ENCODE measurements at places on chromosomes 13 and 19.

DNA sequence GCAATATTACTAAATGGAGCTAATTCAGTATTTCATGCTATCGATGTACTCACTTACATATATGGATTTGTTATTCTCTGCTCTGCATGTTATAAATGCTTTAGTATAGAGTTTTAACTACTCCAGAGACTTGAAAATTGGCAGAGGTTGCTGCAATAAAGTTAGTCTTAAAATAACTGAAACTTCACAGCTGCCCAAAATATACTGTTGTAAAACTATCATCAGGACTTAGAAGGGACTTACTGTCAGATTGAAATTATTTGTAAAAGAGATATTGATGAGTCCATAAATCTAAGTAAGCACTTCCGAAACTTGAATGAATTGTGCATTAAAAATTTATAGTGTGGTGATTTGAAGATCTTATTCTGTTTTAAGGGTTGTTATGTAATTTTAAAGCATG is 1178.2 kb upstream of the PCDH20 start:
- DNase-seq = no peak

- DNase-seq = no peak
Measured at GRCh38 chr13:56515441-56515840, 625.3 kb upstream of the PRR20A start.

- no peak for DNase-seq
Measured at GRCh38 chr13:47039106-47039505, 142.3 kb upstream of the HTR2A start.

- no peak for DNase-seq
Measured at GRCh38 chr19:43318203-43318602, 35.3 kb upstream of the CD177 start.

GRCh38 chr19:29952646-29953045 is 10.6 kb downstream of the URI1 start:
- DNase-seq = no peak

- no peak for DNase-seq
Measured at GRCh38 chr13:27174766-27175455, 3.3 kb upstream of the USP12 start.

- DNase-seq = no peak
Measured at GRCh38 chr19:4360081-4360569, 16.8 kb downstream of the MPND start.

DNA sequence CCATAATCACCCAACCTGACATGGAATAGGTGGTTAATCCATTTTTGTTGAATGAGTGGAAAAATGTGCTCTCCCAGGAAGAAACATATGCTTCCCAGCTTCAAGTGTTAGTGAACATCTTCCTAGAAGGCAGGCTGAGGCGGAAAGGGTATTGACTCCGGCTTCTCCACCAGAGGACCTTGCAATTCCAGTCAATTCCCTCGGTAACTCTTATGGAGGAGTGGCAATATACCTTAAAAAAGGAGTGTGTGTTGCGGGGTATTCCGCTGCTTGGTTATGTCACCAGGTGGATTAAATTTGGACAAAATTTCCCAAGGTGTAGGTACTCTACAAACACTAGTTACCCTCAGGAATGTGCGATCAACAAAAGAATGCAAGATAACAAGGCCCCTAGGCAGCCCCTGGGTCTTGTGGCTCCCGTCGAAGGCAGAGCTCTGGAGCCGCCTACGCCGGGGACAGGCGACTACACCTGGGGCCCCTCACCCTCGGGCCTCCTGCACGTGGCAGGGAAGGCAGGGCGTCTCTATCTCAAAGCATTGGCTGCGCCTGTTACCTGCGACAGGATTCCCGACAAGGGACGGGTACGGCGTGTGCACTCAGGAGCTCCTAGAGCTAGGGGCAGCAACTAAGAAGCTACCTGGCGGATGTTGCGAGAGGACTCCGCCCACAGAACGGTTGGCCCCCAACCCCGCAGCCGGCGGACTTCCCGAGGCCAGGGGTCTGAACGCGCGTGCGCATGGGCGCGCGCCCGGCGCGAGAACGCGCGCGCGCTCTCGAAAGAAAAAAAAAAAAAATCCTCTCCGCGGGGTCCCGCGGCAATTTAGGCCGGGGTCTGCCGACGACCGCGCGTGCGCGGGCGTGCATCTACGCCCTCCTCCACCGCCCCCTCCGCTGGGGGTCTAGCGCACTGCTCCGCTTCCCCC is at the start of gene WDR87:
TSS of gene WDR87 (minus strand) at position 649 of the 923 bp plus-strand sequence. CDS start 8,355 bp downstream, outside the sequence.
- no peak for DNase-seq

DNA sequence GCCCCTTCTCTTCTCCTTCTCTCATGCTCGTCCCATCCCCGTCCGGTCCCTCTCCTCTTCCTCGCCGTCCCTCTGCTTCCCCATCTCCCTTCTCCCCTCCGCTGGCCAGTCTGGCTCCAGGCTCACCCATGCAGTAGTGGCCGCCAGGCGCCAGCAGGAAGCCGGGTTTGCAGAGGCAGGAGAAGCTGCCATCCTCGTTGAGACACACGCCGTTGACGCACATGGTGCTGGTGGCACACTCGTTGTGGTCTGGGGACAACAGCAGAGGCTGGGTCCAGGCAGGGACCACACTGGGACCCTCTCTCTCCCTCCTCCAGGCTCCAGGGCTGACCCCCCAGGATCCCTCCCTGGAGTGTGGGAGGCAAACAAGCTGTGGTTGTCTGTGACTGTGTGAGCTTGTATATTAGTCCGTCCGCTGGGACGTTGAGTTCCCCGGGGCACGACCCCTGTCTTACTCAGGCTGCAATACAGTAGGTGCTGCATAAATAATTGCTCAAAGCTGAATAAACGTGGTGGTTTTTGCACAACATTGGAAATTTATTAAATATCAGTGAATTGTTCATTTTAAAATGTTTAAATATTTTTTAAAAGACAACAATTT is 16.4 kb downstream of the FBN3 start:
- no peak for DNase-seq

DNA sequence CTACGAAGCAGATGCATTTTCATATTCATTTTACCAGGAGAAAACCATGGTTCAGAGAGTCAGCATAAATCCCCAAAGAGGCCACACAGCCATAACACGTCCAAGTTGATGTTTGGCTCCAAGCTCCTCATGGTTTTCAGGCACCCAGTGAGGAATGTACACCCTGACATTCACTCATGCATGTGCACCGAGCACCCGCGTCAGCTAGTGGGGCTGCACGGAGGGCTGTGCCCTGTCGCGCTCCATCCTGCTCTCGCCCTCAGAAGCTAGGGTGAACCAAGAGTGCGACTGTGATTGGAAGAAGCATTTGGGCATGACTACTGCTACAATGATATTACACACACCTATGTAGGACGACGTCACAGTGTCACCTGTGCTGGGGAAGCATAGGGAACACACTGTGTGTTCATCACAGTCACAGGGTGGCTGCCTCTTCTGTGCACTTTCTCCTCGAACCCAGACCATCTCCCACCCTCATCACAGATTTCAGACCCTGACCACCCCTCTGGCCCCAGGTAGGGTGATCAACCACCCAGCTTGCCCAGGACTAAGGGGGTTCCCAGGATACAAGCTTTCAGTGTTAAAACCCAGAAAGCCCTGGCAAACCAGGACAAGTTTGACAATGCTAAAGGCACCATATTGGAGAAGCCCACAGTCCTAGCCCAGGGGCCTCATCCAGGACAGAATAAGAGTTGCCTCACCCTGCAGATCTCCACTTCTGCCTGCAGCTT is 148.6 kb upstream of the ZNF507 start:
- no peak for DNase-seq

GRCh38 chr13:48720621-48721020 is 66.9 kb downstream of the CYSLTR2 start:
- no peak for DNase-seq

DNA sequence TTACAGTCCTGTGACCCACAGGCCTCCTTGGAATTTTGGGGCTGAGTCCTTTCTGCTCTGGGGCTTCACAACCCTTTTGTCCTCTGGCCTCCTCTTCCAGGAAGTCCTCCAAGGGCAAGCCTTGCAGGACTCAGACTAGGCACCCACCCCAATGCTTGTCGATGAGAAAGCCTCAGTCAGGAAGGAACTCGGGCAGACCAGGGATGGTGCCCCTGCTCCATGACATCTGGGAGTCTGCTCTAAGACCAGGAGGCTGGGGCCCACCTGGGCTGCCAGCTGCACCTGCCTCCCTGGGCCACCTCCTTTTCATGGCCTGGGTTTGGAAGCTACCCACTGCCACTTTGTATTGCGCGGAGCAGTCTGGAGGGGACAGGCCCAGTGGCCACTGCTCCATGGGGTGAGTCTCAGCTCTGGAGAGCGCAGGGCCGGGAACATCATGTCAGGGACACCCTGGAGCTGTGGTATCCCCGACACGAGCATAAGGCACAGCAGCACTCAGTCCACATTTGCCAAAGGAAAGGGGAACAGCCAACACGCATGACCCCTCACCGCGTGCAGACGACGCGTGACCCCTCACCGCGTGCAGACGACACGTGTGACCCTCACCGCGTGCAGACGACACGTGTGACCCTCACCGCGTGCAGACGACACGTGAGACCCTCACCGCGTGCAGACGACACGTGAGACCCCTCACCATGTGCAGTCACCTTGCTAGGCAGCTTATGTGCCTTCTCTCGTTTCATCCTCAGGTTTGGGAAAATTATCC is 10.8 kb downstream of the C2CD4C start:
- DNase-seq = peak; percentile 69

- no peak for DNase-seq
Measured at GRCh38 chr13:20182231-20182846, 10.4 kb downstream of the GJB2 start.

- peak; percentile 85 for DNase-seq
Measured at GRCh38 chr19:18202778-18203407, 949 bp downstream of the RAB3A start.

DNA sequence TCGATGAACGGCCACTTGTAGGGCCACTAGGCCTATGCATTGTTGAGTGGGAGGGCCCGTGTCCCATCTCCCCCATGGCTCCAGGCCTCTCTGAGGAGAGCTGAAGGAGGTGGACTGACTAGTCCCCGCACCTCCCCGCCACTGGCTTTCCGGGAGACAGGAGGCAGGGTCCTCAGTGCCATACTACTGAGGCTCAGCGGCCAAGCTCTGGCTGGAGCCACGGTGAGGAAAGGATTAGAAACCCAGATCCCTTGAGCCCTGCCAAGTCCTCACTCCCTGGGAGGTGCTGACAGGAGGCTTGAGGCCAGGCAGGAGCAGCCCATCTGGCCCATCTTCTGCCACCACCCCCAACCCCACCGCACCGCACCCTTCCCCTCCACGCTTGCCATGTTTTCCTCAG is 29.0 kb downstream of the CCDC8 start:
- peak; percentile 75 for DNase-seq

GRCh38 chr13:22596171-22596863 is 584.5 kb upstream of the SGCG start:
- no peak for DNase-seq

GRCh38 chr13:48576448-48577010 is 43.6 kb upstream of the RCBTB2 start:
- DNase-seq = no peak

GRCh38 chr13:85529218-85529594 is 270.0 kb downstream of the SLITRK6 start:
- DNase-seq = no peak

- DNase-seq = no peak
Measured at GRCh38 chr13:36536546-36536945, 104.3 kb downstream of the CCNA1 start.

DNA sequence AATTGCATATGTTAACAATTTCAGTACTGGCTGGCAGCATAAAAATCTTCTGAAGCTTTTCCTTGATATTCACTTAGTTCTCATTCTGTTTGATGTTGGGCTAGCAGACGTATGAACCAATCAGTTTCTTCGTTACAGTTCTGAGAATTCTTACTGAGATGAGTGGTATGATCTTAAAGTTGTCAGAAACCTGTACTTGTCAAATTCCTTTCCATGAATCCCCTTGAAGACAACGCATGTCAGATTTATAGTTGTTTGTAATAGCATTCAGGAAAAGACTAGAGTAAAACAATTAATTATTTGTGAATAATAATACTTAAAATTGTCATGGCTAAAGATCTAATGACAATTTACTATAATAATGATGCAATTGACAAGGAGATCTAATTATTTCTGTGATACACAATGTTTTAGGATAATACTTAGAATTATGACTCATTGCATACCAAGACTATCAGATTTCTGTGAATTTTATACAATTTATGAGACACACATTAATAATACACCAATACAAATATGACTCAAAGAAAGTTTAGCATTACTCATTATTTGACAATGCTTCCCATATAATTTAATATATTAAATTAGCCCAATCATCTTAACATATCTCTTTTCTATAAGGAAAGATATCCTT is 447.2 kb downstream of the RFC3 start:
- DNase-seq = no peak

- DNase-seq = no peak
Measured at GRCh38 chr19:30406220-30407067, 34.3 kb downstream of the ZNF536 start.

DNA sequence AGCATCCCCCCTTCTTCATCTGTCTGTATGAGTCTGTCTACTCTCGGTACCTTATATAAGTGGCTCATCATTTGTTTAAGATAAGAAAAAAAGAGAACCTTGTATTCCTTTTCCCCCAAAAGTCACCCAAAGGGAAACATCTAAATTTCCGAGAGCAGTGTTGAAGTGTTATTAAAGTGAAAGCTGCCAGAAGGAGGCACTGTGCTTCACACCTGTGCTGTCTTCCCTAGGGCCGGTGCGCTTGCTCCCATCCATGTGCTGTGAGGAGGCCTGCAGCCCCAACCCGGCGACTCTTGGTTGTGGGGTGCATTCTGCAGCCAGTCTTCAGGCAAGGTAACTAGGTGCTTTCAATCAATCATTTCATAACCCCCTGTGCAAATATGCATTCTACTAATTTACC is 97.5 kb downstream of the TNFRSF19 start:
- no peak for DNase-seq

DNA sequence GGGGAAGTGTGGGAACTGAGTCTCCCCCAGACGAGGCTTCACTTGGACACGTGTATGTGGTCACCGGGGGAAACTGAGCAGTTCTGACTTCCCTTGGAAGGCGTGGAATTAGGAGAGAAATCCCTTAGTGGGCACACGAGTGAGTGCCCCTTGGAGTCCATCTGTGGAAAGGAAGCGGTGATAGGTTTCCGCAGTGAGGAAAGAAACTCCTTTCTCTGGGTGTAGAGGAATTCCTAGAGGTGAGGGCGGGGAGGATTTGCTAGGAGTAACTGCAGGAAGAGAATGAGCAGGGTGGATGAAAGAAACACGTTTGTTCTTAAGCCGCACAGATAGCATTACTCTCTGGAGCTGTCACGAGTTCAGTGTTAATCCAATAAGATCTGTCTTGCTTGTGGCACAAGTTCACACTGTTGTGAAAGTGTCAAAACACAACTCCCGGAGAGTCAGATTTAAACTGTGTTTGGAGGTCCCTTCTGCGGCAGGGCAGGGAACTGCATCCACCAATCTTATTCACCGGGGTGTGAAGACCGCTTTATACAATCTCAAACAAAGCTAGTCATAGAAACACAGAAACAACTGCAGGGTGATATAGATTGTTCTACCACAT is 1.2 kb downstream of the KL start:
- no peak for DNase-seq

- DNase-seq = no peak
Measured at GRCh38 chr19:57682226-57682766, 519 bp downstream of the ZNF551 start.

- no peak for DNase-seq
Measured at GRCh38 chr19:30551271-30551670, 179.1 kb downstream of the ZNF536 start.

- DNase-seq = peak; percentile 91
Measured at GRCh38 chr19:1847684-1848398, 442 bp downstream of the REXO1 start.
